ENCODE measurements at places on chromosomes 12 and 14.

DNA sequence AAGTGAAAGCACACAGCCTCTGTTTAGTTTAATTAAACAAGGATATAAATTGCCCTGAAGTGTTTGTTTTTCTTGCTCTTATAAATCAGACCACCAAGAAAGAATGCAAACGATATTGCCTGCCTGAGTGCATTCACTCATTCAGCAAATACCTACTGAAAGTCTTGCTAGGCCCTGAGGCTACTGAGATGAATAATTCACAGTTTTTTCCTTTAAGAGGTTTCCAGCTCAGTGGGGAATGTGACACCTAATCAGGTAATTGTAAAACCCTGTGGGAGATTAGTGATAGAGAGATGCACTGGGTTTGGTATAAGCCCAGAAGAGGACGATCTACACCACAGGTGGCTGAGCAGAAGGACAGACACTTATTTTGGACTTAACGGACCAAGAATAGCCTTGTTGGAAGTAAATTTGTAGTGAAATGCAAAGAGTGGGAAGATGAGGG lies 151.4 kb downstream of the SLC35F4 start:
- no peak for DNase-seq

DNA sequence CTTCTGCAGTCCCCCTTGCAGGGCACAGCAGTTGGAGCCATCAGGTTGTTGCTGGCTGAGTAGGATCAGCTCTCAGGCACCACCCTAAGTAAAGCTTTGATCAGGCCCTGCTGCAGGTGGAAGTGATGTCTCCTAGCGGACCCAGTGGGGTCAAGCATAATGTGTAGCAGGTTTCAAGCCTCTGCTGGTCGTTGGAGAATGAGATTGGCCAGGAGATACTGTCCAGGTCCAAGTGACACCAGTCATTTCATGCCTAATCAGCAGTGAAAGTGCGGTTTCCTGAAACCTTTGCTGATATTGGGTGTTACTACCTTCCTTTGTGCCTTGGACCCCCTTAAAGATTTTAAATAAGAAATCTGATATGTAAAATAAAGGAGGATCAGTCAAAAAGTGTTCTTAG lies 72.6 kb downstream of the SUSD6 start:
- no peak for DNase-seq

- DNase-seq, result no peak
Measured at GRCh38 chr12:45388545-45388944, 172.7 kb downstream of the ANO6 start.

DNA sequence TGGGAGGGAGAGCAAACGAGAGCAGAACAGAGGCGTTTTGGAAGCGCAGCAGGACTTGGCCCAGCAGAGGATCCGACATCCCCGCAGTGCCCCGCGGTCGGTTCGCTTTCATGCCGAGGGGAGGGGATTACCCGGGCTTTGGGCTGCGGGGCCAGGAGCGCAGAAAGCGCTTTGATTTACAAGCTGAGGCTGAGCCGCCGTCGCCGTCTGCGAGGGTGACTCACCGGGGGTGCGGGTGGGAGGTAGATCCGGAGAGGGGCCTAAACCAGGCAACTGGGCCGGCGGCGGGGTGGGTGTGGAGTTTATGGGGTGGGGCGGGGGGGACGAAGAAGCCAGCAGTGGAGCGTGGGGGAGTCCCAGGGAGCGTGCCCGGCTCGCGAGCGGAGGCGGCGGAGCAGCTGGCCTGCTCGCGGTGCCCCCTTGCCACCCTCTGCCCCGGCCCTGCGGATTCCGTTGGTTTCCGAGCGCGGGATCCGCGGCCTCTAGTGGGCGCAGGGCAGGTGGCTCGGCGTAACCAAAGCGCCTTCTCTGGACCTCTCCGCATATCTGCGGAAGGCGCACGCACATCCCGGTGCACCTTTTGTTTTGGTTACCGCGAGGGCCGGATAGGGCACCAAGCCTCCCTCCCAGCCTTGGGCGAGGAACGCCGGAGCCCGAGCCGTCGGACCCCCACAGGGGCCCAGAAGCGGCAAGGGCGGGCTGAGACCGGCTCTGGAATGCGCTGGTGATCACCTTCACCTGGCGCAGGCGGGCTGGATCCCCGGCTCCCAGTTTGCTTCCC lies 2.6 kb downstream of the SIX4 start:
- peak; percentile 52 for DNase-seq

DNA sequence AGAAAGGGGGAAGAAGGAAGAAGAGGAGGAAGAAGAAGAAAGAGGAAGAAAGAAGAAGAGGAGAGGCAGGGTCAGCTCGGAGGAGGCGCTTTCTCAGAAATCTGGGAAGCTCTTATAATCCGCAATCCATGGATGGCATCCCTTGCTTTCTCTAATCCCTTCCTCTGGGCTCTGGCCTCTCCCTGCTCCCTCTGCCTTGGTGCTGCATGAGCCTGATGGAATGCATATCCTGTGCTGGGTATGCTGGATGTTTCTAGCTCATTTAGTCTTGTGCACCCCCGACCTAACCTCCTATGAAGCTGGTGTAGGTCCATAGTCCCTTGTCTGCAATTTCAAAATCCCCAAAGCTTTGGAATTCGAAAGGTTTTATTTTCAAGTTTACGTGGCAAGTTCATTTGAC lies 94.2 kb upstream of the MYL2 start:
- no peak for DNase-seq

- DNase-seq, result no peak
Measured at GRCh38 chr12:97557116-97557515, 94.5 kb downstream of the RMST start.

DNA sequence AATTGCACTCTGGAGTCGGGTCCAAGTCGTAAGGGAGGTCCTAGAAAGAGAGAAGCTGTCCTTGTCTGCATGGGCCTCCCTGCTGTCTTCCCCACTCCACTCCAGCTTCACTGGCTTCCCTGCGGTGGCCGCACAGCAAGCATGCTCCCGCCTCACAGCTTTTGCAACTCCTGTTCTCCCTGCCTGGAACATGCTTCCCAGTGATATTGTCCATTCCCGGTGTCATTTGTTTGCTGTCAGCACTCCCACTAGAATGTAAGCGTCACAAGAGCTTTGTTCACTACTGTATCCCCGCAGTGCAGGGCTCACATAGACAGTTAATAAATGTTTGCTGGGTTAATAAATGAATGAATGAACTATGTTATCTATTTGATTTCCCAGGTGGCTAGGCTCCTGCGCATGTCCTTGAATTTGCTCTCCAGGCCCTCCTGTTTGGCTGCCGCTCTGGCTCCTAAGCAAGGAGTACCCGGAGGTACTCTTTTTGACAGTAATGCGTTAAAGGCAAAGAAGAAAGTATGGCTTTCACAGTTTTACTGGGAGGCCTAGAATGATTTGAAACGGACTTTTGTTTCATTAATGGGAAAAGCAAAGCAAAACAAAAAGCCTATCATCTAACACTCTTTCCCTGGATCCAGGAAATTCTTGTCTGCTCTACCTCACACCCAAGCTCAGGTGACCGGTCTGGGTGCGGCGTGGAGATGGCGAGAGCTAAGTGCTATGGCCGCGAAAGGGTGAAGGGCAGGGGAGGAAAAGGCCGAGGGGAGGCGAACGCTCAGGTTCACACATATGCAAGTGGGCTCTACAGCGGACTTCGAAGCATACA lies 6.2 kb upstream of the SLC7A7 start:
- no peak for DNase-seq

- no peak for DNase-seq
Measured at GRCh38 chr12:96048393-96048969, 13.1 kb upstream of the LTA4H start.

GRCh38 chr14:31419967-31420318 lies 407 bp downstream of the HEATR5A start:
- DNase-seq, result peak; percentile 1

DNA sequence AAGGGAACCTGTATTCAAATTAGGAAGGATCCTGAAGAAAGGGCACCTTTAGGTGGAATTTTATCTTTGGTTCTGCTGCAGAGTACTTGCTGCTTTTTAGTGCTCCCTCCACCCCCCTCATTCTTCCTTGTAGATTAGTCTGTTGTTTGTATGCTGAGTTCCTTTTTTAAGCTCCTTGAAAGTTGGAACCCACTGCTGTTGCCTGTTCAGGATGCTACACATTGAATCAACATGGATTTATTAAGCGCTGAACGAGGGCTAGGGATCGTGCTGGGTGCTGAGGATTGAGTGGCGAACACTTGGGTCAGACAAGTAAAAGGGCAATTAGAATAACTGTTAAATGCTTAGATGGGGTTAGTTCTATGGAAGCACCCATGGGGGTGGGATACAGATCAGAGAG lies 884 bp upstream of the AMN1 start:
- no peak for DNase-seq

DNA sequence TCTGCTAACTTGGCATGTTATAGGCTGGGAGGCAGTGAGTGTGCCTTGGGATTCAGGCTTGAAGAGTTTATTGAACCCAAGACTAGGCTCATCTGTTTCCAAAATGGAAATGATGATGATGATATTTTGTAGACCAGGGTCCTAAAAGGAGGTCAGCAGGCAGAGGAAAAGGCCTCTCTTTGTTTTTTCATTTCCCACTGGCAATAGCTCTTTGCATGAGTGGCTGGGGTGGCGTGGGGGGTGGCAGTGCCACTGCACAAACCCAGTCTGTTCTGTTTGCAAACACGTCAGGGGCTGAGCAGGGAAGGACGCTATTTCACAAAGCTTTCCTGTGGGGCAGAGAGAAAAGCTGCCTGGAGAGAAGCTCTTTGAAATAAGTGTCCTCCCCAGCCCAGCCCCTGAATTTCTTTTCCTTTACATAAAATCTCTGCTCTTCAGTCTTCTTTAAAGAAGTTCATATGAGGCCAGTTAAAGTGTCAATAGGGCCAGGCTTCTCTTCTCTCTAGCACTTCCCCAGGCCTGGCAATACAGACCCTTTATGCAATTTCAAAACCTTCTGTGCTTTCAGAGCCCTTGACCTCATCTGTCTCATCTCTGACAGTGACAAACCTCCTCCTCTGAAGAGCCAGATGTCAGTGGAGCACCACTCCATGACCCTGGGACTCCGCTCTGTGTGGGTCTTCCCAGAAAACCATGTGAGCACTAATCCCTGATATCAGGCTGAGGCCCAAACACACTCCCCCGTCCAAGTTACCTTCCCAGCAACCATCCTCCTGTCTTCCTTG lies 72.8 kb downstream of the ZNF664 start:
- DNase-seq, result no peak

- DNase-seq, result no peak
Measured at GRCh38 chr14:85438481-85438942, 91.4 kb upstream of the FLRT2 start.

- DNase-seq, result no peak
Measured at GRCh38 chr12:39868328-39868725, 237.6 kb downstream of the SLC2A13 start.

DNA sequence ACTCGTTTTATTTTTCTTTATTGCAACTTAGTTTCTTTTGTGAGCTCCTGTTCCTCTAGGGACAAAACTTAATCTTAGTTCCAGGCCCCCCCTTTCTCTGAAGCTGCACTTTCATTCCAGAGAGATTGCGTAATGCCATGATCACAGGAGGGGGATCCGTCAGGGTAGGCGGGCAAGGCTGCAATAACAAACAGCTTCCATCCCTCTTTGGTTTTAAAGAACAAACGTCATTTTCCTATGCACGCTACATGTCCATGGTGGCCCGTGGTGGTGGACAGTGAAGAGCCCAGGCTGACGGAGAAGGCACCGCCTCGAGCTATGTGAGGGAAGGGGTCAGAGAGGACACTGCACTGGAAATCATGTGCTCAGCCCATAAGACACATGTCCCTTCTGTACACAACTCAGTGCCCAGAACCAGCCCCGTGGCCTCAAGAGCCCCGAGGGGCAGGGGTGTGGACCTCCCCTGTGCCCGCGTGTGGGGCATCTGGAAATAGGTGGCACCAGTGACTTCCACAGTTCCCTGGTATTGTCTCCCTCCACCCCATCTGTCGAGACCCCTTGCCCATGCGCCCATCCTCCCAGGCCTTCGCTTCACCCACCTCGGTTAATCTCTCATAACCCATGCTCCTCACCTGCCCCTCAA lies 161.4 kb downstream of the ADGRD1 start:
- no peak for DNase-seq

DNA sequence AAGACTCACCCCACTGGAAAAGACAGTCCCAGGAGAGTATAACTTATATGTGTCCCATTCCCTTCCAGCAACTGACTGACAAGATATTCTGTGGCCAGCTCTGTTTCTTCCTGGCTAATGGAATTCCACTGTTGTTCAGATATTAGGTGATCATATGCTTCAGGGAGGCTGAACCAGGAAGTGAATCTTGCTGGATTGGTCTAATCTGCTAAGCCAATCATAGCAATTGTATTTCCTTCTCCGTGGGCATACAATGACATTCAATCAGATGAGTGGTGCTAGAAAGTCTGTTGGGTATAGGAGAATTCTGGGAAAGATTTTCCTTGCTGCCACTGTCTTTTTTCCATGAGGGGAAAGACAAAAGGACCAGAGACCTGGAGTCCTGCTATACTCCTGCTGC lies 12.1 kb downstream of the PYGL start:
- no peak for DNase-seq

DNA sequence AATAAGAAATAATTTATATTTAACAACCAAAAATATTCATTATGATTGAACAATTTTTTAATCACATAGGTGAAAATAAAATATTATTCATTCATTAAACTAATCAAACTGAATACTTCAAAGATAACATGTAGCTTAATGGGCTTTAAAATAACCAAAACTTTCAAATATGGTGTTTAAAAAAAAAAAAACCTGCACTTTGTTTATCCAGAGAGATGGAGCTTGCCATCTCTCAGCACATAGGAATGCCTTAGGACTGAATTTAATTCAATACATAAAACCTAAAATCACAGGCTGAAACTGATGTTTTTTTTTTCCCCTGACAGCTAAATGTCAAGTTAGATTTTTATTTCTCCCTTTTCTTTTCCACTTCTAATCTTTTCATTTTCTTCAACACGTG lies 14.4 kb upstream of the CCER1 start:
- DNase-seq, result no peak

GRCh38 chr12:107859367-107859766 lies 84.9 kb downstream of the ASCL4 start:
- DNase-seq, result no peak

GRCh38 chr12:93624595-93625294 lies 52.3 kb downstream of the SOCS2 start:
- no peak for DNase-seq

DNA sequence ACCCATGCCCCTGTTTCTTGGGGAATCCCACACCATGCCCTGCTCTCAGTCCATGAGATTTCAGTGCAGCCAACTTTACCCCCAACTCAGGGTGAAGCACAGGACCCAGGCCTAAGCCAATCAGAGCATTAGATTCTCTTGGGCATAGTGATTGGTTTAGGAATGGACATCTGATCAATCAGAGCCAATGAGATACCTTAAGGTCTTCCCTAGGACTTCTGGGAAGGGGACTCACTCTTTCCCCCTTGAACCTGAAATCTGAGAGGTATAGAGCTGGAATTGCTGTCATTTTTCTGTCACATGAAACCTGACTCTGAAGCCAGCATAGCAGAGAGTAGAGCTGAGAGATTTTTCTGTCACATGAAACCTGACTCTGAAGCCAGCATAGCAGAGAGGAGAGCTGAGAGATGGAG lies 127.1 kb downstream of the ZFP36L1 start:
- DNase-seq, result no peak

DNA sequence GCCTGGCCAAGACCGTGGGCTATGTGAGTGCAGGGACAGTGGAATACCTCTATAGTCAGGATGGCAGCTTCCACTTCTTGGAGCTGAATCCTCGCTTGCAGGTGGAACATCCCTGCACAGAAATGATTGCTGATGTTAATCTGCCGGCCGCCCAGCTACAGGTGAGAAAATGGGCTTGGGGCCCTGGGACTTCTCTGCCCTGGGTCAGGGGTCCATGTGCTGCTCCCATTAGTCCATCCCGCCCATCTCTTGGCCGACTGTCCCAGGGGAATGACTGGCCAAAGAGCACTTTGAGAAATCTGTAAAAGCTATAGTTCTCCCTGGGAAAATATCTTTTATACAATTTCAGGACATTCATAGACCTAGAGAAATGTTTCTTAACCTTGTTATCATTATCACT lies 63.5 kb downstream of the ACACB start:
- no peak for DNase-seq

GRCh38 chr14:94774344-94775090 lies 4.6 kb upstream of the GSC start:
- no peak for DNase-seq

All from stimulated activated CD8-positive, alpha-beta memory T cell treated with anti-CD3 and anti-CD28 coated beads, Interleukin-4, amount 100 ng/mL, for 4 hours (primary cell).